SK-N-SH (cell line): ENCODE measurements at places on chromosomes 3 and 15.

GRCh38 chr3:129913618-129914017 lies 20.1 kb upstream of the TMCC1 start:
- no peak for DNase-seq

GRCh38 chr3:25576831-25577454 lies 87.8 kb downstream of the TOP2B start:
- DNase-seq, result no peak

DNA sequence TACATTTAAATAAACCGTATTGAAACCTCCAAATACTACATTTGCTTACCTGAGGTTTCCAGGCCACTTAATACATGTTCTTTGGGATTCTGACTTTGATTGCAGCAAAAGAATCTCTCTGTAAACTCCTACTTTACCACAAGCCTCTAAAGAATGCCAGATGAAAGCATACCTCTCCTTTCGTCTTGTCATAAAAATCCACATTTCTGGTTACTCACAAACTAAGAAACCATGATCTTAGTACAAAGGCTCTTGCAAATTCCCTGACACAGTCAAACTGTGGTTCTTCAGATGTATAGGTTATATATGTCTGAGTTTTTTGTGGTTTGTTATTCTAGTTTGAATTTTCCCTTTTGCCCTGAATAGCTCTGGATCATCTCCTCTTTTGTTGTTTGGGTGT lies 188.4 kb downstream of the RAP2B start:
- no peak for DNase-seq

DNA sequence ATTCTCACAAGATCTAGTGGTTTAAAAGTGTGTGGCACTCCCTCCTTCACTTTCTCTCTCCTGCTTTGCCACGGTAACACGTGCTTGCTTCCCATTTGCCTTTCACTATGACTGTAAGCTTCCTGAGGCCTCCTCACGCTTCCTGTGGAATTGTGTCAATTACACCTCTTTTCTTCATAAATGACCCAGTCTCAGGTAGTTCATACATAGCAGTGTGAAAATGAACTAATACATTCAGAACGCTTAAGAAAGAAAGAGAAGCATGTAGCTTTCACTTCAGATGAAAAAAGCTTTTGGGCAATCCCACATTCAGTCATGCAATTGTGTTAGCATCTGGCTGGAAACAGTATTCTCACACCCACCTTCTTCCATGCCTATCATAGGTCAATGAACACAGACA lies 24.4 kb downstream of the P3H2 start:
- DNase-seq, result no peak

DNA sequence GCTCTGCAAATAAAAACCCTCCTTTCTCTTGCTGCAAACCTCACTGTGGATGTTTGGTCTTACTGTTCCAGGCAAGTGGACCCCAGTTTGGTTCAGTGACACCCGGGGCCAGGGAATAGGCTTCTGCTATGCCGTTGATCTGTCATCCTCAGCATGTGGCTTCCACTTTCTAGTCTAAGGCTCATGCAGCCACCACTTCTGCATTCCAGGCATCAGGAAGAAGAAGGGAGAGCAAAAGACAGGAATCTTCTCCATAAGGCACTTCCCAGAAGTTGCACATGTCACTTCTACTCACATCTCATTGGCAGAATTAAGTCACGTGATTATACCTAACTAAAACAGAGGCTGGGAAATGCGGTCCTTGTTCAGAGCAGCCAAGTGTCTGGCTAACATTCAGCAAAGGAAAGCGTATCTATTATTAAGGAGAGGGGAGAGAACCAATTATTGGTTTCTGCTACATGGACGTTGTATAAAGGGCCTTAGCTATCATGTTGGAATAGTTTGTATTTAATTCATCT lies 173.6 kb upstream of the PFN2 start:
- no peak for DNase-seq

GRCh38 chr15:40048211-40048792 lies 9.3 kb upstream of the SRP14 start:
- no peak for DNase-seq

DNA sequence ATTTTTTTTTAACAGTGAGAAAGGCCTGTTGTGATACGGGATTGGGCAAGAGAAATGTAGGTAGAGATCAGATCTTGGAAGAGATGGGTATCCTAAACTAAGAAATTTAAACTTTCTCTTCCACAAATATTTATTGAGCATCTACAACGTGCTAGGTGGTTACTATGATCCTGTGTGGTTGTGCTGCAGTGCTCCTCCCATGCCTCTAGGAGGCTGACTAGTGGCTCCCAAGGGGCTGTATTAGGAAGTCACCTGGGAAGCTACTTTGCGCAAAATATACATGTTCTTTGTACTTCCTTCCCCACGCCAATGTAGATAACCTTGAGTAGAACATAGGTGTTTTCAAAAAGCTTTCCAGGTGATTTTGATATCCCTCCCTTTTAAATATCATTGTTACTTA lies 27.2 kb downstream of the USP3 start:
- no peak for DNase-seq

GRCh38 chr3:22292681-22293080 lies 541.7 kb upstream of the ZNF385D start:
- DNase-seq, result no peak

- no peak for DNase-seq
Observed at GRCh38 chr15:75631935-75632334, 6.4 kb upstream of the SNUPN start.

DNA sequence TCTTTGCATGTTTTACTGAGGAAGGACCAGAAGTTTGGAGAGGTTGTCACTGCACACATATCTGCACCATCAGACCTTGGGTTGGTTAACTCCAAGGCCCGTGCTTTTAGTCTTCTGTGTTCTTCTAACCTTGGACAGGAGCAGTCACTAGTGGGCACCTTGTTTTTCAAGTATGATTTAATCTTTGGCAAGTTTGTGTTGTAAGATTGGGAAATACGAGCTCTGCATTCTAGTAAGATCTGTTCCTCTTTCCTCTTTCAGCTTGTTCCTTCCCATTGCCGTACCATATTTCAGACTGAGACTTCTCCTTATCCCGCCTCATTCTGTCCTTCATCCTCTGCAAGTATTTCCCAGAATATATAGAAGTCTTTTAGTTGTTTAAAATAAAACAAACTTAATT lies 5.1 kb downstream of the TMOD2 start:
- no peak for DNase-seq

DNA sequence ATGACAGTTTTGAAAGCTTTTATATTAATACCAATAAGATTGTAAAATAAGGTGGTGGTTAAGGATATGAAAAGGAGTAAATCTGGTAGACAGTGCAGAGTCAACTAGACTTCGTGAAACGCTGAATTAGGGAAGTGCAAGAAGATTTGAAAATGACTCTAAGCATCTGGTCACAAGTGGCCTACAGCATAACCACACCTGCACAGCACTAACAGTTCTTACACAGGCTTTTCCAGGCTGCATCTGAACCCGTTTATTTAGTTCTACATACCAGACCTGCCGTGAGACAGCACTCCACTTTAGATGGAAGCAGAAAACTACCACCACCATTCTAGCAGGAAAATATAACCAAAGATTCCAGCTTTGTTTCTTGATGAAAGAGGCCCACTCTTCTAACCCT lies 1.9 kb downstream of the DMXL2 start:
- no peak for DNase-seq

DNA sequence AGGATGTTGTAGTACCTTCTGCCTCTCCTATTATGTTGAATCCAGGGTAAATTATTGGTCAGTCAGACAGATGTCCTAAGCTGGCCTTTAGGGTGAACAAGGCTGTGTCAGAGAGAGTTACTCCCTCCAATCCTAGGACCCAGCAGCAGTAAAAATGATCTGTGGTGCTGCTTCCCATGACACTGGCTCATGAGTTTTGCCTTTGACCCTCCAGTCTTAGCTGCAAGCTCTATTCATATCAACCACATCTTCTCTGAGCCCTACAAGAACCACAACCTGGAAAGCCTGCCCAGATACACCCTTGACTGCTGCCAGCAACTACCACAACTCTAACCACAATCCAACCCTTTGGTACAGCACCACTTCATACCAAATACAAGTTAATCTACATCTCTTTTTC lies 27.2 kb upstream of the PHLDB2 start:
- DNase-seq, result no peak

GRCh38 chr3:105793040-105793439 lies 75.8 kb downstream of the CBLB start:
- DNase-seq, result no peak

DNA sequence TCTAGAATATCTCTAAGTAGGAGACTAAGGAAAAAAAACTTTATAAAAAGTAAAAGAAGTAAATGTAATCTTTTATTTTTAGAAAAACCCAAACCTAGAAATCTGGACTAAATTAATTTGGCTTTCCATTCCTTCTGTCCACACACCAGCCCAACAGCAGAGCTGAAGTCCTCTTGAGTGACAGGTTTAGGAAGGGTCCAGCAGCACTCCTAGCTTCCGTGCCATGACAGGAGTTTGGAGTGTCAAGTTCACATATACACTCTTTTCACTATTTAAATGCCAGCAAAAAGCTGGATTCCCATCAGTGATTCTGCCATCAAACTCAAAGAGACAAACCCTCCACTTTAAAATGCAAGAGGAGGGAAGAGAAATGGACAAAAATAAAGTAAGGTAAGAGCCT lies 13.1 kb downstream of the PROK2 start:
- DNase-seq, result no peak

DNA sequence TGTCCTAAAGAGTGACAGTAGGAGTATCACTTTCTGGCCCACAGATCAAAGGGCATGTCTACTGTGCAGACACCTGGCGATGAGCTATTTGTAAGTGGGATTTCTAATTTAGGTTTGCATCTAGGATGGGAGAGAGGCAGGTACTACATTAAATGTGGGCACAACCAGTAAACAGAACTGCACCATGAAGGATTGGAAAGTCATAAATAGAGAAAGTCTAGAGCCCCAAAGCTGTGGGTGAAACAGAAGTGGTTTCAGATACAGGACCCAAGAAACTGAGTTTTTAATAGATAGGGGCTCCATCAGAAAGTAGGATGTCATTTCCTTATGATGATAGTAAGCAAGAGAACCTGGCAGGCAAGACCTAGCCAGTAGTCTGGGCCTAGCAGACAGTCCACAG lies 35.2 kb upstream of the SPPL2A start:
- no peak for DNase-seq

- DNase-seq, result no peak
Observed at GRCh38 chr15:57772223-57772957, 65.9 kb downstream of the POLR2M start.

GRCh38 chr15:96123630-96124187 lies 206.8 kb upstream of the NR2F2 start:
- no peak for DNase-seq

- DNase-seq, result peak; percentile 63
Observed at GRCh38 chr3:43995547-43996378, 245.9 kb upstream of the TOPAZ1 start.

DNA sequence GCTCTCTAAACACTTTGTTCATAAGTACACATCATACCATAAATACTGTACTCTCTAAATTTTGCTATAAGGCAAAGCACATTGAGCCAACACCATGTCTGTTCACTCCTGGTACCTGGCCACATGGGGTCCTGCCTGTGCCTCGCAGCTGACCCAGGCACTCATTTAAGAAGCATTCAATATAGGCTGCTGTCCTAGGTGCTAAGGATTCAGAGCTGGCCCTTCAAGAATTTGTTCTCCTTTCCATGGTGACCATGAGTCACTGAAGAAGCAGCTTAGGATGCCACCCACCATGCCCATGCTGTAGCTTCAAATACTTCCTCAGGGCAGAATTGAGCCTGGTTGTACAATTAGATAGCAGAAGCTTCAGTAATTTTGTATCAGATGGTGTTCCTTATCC lies 119.2 kb upstream of the ZBED2 start:
- DNase-seq, result no peak

DNA sequence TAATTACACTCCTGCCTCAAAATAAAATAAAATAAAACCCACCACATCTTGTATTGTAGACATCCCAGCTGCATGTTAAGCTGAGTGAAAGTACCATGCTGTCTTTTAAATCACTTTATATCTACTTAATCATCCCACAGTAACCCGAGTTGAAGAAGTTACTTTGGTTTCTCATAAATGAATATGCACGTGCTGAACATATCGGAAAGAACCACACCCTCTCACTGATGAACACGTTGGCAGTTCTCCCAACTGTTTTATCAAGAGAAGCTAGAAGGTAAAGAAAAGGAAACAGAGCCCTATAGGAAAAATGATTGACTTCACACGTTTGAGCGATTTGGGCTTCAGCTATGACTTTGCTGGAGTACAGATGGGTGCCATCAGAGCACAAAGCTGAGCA lies 15.9 kb upstream of the TM4SF19 start:
- DNase-seq, result no peak

- DNase-seq, result no peak
Observed at GRCh38 chr3:118187221-118187620, 847.4 kb downstream of the IGSF11 start.

DNA sequence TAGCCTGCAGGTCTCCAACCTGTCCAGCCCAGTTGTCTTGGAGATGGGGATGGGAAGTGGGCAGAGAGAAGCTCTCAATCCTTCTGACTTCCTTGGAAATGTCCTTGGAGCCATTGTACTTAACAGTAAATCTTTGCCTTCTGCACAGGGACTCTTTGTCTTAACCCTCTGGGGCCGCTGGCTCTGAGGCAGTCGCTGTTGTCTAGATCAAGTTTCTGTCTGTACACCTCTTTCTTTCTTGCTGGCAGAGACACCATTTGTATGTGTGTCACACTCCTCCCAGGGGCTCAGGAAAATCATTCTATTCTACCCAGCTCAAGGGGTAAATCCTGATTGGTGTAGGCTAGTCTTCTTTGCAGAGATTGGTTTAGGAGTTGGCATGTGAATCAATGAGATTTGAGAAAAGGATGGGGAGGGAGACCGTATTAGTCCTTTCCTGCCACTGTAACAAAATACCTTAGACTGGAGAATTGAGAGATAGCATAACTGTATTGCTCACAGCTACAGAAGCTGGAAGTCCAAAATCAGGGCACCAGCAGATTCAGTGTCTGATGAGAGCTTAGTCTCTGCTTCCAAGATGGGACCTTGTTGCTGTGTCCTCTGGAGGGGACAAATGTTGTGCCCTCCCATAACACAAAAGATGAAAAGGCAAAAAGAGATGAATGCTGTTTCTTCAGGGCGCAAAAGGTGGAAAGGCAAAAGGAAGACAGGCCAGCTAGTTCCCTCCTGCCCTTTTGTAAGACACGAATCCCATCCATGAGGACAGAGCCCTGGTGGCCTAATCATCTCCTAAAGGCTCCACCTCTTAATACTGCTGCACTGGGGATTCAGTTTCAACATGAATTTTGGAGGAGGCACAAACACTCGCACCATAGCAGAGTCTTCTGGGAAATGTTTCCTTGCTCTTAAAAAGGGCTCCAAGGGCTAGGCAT lies 66.3 kb downstream of the PPCDC start:
- no peak for DNase-seq
